T-helper 1 cell (primary cell): ENCODE measurements at places on chromosomes 1 and 21.
A peak's percentile ranks its signal among the peaks of the same experiment; 100 is the strongest.

GRCh38 chr1:91929250-91929649 lies 20.0 kb upstream of the BRDT start:
- no peak for DNase-seq

DNA sequence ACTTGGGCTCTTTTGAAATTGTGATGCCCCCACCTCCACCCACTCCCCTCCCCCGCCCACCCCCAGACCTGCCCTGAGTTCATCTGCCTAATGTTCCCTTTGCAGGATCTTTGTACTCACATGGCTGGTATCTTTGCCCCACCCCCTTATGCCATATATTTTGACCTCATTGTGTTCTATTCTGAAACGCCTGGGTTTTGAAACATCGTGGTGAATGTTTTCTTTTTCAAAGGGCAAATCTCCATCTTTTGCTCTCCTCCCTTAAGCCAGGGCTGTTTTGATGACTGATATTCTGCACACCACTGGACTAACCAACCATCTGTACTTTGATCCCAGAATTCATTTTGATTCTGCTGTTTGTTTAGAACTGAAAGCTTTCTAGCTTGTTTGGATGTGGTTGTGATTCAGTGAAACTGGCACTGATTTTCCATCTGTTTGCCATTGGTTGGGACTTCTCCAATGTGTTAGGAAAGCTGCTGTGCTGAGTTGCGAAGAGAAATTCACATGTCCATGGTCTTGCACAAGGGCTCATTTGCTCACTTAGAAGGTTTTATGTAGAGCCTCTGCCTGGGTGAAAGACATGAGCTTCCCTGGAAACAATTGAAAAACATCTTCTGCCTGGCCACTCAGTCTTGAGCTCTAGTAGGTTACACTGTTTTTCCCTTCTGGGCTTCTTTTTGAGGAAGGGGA lies 16.5 kb downstream of the SMAP2 start:
- no peak for DNase-seq

DNA sequence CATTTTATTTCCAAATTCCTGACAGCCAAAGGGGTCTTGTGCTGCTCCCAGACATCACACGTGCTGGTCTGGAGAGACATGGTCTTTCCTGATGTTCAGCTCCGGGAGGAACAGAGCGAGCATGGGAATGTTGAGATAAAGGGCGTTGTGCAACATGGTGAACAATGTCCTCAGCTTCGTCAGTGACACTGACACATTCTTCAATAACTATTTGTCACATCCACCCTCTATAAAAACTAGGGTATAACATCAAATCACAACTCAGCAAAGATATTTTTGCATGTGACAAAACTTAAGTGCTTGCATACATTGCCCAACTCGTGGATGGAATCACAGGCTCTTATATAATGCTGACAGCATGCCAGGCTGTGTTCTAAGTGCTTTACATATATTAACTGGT lies 42.4 kb upstream of the GRHL3 start:
- DNase-seq: no peak

DNA sequence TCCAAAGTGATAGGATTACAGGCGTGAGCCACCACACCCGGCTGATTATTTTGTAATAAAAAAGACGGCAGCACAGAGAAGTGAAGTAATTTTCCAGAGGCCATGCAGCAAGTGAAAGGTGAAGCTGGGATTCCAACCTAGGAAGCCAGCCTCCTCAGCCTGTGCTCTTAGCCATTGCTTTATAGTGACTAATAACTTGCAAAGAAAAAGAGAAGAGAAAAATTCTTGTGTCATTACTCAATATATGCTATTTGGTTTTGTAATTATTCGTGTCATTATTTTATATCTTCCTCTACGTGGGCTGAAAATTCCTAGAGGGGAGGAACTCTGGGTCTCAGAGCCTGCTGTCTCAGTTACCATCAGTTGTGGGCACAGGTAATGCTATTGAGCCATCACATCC lies 1.6 kb upstream of the IER5 start:
- no peak for DNase-seq

DNA sequence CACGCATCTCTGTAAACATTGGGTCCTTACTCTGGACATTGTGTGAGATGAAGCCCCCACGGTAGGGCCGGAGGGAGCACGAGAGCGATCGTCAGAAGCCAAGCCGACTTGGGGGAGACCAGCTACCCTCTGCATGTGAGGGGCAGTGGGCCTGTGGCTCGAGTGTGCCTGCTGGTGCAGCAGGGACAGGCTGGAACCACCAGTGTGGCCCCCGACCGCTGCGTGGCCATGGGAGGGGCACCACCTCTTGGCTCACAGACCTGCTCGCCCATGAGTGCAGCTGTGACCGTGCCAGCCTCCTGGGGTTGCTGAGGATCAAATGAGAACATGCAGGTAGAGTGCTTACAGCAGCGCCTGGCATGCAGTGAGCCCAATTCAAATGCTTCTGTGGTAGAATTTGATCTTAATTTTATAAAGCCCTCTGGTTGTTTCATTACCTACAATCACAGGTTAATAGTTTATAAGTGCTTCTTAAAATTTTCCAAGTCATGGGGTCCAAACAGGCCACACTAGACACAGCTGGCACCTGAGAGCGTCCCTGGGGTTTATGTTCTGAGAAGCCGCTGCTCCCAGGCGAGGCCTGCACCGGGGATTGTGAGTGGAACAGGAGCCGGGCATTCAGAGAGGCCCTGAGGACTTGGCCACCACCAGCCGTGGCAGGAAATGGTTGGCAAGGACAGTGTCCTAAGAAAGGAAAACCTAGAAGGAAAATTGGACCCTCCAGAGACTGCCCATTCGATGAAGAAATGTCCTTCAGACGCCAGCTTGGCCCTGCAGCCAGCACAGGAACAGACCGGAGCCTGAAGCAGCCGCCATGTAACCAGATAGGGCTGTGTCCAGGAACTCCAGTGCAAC lies 22.6 kb upstream of the ADARB1 start:
- DNase-seq: no peak

DNA sequence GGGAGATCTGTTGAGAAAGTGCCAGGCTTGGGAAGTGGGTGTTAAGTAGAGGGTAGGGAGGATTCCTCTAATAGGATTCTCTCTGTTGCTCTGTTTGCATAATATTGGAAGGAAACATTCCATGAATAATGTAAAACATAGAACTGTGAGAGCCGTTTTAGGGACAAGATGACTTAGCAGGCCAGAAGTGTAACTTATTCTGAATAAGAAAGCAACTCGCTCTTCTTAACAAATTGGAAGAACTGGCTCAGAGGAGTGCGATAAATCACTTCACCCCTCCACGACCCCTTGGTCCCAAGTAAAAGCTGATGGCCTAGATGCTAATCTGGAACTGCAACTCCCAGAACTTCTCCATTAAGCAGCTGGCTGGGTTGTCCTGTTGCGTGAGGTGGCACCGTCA lies 19.1 kb downstream of the SIM2 start:
- no peak for DNase-seq

DNA sequence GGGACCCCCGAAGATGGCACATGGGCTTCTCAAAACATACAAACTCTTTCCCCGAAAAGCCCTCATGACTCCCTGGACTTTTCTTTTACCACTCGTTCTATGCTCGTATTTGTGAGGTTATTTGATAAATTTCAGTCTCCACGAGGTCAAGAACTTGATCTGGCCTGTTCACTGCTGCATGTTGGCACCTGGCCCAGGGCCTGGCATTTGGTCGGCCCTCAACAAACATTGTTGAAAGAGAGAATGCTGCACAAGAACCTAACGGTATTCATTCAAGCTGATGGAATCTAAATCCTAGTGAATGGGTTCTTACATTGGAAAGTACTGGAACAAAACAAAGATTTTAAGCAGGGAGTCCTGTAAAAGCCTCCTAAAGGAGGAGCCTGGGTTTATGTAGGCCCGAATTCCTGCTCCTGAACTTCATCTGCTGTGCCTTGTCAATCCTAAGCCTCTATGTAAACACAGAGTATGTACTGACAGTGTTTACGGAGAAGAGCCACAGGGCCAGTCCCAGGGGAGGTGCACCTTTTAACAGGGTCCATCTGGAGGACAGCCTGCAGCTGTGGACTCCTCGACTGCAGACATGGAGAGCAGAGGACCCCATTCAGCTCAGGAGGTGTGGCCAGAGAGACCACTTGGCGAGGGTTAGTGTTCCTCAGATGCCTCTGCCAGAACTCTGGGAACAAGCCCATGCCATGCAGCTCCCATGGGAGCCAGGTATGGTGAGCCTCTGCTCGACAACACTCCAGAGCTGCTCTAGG lies 46.9 kb downstream of the L1TD1 start:
- DNase-seq: no peak

GRCh38 chr1:234776876-234777855 lies 167.2 kb upstream of the IRF2BP2 start:
- no peak for DNase-seq

- no peak for DNase-seq
Observed at GRCh38 chr1:158163000-158163947, 17.4 kb upstream of the CD1D start.

DNA sequence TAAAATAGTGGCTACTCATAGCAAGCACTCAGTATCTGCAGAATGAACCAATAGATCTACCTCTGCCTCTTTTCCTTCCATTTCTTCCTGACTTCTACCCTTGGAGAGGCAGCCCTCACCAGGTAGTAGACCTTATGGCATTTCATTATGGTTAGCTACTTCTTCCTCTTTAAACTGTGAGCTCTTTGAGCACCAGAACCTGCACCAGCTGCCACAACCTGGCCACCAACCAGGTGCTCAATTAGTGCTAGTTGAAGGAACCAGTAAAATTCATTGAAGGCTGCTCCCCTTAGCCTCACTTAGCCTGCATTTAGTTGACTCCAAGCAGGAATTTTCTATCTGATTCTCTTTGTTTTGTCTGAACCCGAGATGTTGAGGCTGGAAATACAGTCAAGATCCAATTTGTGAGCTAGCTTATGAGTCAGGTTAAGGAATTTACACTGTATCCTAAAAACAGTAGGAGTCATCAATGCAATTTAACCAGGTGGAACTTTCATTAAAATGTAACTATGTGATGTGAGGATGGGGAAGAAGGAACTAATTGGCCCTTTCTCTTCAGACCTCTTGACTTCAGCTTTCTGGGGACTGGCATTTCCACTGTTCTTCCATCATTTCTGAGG lies 81.5 kb upstream of the UBE2U start:
- no peak for DNase-seq

- peak; percentile 28 for DNase-seq
Observed at GRCh38 chr1:26786437-26787380, 1.0 kb upstream of the PIGV start.

DNA sequence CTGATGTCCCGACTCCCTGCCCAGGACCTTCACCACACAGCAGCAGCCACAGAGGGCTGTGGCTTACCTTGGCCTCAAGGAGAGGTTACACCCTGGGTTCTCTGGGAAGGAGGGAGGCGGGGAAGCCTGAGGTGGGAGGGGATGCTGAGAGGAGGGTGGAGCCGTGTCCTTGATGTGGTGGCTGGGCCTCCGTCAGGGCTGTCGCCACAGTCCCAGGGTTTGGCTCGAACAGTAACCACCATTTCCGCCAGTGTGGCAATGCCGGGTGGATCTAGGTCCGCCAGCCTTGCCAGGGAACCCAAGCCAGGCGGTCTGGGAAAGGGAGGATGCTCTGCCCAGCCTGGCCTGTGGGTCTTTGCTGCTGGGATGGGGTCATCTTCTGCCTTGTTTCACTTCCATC lies 18.4 kb upstream of the CDCA8 start:
- peak; percentile 72 for DNase-seq

- no peak for DNase-seq
Observed at GRCh38 chr1:192826791-192827546, 18.1 kb downstream of the RGS2 start.

DNA sequence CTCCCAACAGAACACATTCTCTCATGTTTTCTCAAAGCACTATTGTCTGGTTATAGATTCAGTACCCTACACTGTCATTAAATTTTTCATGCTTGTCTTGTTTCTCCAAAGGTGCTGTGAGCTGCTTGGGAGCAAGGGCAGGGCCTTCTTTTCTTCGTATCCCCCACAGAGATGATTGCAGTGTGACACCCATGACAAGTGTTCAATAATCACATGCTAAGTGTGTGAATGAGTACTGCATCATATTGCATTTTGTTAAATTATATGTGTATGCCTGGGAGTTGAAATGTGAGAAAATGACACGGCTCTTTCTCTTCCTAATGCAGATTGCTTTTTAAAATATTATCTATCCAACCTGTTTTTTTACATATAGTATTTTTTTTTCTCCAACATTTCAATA lies 57.3 kb upstream of the MAGI3 start:
- DNase-seq: no peak

DNA sequence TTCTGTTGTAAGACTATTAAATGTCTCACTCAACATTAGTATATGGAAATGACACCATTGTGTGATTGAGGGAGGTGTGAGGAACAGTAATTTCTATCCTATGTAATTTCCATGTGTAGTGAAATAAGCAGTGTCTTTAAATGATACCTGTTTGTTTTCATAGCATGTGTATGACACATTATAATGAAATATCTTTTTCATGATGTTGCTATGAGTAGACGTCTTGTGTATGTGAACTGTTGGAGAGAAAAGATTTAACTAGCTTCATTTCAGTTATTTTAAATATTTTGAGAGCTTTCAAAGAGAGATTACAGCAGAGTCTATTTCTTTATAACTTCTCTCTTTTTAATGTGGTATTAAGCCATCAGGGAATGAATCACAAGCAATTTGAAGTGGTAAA lies 71.5 kb upstream of the QSOX1 start:
- no peak for DNase-seq

GRCh38 chr21:16624479-16625118 lies 888.2 kb upstream of the CXADR start:
- no peak for DNase-seq

- DNase-seq: no peak
Observed at GRCh38 chr21:41929248-41929647, 24.6 kb downstream of the C2CD2 start.

DNA sequence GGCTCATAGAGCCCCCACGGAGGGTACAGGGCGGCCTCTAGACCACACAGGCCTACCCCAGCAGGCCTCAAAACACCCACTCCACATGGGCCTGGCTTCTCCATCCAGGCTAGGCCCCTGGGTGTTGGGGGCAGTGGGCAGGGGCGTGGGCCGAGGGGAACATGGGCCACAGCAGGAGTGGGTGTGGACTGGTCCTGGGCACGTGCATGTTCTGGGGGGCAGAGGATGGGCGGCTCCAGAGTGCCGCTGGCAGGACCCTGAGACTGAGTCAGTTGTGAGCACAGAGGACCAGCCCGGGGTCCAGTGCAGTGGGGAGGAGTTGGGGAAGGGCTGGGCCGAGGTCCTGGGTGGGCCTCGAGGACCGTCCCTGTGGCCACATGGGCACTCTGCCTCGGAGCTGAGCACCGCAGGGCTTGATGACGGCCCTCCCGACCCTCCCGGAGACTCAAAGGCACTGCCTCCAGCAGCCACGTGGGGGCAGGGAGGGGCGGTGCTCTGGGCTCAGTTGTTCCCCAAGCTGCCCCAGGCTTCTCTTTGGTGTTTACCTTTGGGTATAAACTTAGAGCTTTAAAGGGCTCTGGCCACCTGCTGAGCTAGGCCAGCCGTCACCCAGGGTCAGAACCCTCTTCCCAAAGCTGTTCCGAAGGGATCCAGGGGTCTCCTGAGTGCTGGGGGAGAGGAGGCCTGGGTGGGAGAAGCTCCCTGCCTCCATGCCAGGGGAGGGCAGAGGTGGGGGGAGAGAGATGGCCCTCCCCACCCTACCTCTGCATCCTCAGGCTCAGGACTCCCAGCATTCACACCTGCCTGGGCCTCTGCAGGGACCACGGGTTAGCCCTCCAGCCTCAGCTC lies 79.9 kb downstream of the MORN1 start:
- peak; percentile 50 for DNase-seq
